Sciatic nerve (tissue), 2 donors: ENCODE measurements at places on chromosomes 2 and 18. TPM values are rescaled to one million over a fixed set of nuclear protein-coding genes. Genes with fewer than 3 reads are reported as not detected.

The IKZF2 gene
- 22.1 TPM for total RNA-seq

The FOXI3 gene
- not detected for total RNA-seq

The SAP130 gene
- total RNA-seq = 25.9 TPM

The REG3G gene
- not detected for total RNA-seq

DNA sequence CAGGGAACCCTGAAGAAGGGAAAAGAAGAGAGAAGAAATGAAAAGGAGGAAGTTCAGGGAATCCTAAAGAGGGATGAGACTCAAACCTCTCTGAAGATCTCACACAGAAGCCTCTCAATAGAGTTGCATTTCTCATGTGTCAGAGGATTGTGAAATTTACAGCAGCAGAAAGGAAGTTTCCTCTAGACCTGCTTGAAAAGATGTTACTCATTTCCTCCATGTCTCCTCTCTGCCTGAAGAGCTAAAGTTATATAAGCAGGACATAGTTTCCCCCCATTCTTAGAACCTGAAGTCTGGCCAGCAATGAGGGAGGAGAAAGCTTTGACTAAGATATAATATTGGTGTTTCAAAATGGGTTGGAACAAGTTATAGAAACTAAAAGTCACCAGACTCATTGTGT, 1155.6 kb downstream of the LRP1B start:
- no peak for DNase-seq

DNA sequence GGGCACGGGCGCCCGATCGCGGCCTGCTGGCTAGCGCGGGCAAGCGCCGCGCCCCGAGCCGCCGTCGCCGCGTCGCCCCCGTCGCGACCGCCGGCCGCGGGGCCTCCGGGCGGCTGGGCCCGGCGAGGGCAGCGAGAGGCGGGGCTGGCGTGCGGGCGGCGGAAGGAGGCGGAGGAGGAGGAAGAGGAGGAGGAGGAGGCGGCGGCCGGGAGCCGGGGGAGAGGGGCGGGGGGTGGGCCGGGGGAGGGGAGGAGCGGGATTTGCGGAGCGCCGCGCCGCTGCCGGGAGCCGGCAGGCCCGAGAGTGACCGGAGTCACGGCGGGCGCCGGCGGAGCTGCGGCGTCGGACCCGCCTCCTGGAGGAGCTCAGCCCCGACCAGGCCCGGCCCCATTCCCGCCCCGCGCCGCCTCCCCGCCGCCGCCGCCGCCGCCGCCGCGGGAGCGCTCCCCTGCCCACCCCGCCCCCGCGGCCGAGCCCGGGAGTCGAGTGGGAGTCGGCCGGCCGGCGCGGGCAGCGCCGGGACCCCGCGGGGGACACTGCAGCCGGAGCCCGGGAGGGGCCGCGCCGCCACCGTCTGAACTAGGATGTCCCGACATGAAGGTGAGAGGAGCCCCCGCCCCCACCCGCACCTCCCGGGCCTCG, at the start of gene KCMF1:
TSS of gene KCMF1 (plus strand) at position 294 of the 642 bp plus-strand sequence. CDS start at position 585, 291 bp downstream.
- peak; percentile 88 for DNase-seq

DNA sequence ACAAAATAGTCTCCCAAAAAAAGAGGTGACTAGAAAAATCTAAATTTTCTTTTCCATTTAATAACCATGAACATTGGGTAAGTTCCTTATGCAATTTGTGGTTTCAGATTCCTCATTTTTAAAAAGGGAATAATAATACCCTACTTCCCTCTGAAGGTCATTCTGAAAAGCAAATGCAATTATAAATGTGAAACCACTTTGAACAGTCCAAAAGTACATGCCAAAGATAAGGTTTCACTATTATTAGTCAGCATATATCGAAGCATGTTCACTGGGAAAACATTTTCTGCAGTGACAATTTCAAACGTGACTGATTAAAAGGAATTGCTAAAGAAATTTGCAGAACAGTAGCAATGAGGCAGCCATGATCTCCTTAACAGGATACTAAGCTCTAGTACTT, 100.1 kb upstream of the RNF152 start:
- DNase-seq = no peak

- no peak for DNase-seq
Observed at GRCh38 chr2:144126302-144126701, 393.6 kb downstream of the ZEB2 start.

GRCh38 chr2:126846241-126846640, 52.4 kb upstream of the TEX51 start:
- DNase-seq = no peak

DNA sequence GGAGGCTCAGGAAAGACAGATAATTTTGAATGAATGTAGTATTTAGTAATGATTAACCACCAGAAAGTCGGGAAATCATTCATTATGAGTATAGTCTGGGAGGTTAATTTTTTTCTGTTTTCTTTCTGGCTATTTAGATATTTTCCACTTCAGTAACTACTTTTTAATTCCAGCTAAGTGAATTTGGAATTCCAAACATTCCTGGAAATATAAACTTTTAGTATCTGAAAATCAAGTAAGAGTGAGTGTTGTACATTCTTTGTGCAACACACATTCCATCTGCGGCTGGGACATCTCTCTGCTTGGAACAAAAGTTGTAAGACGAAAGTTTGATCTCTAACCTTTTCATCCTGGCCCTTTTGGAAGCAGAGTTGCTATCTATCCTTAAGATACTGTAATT, 275.7 kb upstream of the SPRED2 start:
- no peak for DNase-seq

DNA sequence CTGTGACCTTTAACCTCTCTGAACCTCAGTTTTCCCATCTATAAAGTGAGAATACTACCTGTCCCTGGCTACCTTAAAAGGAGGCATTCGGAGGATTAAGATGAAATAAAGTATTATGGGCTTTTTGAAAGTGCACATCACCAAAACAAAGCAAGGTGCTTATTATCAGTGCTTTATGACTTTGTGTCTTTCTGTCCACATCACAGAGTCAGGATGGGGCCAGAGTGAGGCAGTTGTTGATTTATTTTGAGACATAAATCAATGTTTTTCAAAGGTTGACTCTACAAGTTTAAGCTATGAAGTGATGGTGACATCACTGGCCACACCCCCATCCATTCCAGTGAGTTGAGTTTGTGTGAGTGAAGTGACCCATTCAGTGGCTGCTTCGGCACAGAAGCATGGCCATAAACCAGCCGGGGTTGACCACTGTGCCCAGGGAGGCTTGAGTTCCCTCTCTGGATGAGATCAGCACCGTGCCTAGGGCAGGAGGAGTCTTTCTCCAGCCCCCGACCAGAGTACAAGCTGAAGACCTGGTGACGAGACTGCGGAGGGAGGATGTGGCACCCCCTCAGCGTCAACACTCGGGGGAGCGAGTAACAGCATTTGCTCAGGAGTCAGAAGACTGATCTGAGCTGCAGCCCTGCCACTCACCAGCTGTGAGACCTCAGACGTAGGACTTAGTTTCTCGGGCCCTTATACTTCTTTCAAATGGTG, 89.0 kb upstream of the PPP1CB start:
- DNase-seq = no peak

- no peak for DNase-seq
Observed at GRCh38 chr2:28063492-28063962, 173.0 kb downstream of the BABAM2 start.

DNA sequence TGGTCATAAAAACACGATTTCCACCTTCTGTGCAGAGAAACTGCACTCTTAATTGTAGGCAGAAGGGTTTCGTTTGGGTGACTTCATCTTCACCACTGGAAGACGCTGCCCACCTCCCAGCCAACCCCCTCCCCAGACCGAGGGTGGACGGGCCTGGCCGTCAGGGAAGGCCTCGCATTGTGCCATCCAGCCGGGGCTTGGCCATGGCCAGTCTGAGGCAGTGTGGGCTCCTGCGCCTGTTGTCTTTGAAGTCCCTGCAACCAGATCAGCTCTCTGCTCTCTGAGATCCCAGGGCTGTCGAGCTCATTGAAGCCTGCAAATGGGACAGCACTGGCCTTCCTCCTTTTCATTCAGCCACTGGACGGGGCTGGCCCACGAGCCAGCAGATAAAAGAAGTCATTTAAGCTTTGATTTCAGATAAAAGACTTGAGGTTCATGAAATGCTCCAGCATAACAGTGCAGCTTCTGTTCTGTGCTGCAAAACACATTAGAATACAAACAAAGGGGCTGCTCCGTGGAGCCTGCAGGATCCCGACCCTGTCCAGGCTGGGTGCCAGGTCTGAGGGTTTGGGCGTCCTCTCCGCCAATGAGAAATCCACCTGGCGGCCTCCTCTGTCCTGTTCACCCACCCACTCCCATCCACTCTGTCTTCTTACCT, 253.5 kb downstream of the LDLRAD4 start:
- DNase-seq = peak; percentile 56

DNA sequence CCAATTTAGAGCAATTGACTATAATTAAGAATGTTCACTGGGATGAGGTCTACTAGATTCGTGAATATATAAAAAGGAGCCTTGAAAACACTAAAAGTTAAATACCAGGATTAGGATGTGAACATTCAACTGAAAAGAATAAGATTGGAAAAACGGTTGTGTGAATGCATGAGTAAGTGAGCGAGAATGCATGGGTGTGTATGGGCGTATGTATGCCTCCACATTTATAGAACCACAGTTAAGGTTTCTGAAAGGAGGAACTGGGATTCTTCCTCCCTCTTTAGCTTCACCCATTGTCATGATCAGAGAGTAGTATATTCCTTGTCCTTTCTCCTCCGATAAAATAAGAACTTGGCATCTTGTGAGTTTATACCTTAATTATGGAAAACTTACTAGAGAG, 151.1 kb upstream of the UBE2E3 start:
- no peak for DNase-seq

DNA sequence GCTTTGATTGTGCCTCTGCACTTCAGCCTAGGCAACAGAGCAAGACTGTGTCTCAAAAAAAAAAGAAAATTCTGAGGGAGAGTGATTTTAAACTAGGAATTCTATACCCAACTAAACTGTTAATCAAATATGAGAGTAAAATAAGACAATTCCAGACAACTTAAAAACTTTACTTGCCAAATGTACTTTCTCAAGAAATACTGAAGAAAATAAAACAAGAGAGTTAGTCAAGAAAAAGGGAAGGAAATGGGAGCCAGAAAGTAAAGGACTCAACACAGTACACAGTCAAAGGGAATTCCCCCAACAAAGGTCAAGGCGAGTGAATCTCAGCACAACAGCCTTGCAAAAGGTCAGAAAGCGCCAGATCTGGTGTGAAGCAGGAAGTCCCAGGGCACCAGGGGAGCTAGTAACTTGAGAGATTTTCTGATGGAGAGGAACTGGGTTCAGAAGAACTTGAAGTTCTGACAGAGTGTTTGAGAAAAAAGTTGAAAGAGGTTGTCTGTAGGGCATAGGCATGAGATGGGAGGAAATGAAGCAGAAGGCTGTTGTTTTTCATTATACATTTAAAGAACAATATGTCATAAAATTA, 22.6 kb upstream of the TBC1D8 start:
- no peak for DNase-seq

DNA sequence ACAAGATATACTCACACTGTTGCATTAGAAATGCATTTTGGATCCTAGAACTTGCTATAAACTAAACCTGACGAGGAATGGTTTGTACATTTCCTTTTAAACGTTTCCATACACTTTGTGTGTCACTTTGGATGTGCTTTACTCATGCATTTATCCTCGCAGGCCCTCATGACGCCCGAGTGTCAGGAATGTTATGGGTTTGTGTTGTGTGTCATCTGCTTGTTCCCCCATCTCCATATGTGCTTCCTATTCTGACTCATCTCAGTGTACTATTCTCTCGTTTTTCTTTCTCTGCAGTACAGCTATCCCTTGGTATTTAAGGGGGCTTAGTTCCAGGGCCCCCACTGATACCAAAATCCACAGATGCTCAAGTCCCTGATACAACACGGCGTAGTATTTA, 121.5 kb upstream of the RASGRP3 start:
- DNase-seq = no peak

GRCh38 chr2:144479659-144480058, 40.3 kb downstream of the ZEB2 start:
- DNase-seq = no peak

GRCh38 chr18:58370612-58371011, 258.3 kb downstream of the ALPK2 start:
- no peak for DNase-seq

GRCh38 chr18:6279308-6279707, 135.4 kb downstream of the L3MBTL4 start:
- DNase-seq = no peak

- no peak for DNase-seq
Observed at GRCh38 chr2:212773808-212774339, 235.3 kb upstream of the ERBB4 start.

DNA sequence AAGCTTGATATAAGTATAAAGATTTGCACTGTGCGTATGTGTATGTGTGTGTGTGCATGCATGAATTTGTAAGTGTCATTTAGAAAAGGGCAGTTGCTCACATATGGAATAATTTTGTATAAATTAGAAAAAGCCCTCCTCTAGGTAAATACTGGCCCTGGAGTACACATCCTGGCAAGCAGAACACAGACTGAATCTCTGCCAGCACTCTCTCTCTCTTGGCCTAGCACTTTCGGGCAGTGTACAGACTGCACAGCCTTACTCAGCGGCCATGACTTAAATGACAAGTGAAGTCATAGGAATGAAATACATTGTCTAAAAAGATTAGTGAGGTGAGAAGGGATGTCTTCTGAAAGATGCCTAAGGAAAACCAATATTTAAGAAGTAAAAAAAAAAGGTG, 214.1 kb downstream of the RDH14 start:
- no peak for DNase-seq

GRCh38 chr2:220212296-220213080, 585.1 kb downstream of the SLC4A3 start:
- no peak for DNase-seq

DNA sequence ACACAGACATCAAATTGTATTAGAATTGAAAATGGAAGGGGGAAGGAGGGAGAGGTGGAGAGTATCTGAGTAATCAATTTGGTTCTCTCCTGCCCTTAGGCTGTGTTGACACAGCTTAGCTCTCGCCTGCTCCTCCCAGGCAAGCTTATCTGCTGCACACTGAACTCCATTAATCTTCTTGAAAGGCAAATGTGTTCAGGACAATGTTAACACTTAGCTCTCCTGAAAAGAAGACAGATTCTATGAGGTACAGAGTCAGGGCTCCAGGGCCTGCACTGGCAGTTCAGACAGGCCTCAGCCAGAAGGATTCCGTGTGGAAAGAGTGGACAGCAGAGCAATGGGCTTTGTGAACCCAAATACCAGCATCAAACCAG, 430.0 kb upstream of the TNP1 start:
- no peak for DNase-seq

GRCh38 chr2:157497638-157498314, 53.9 kb upstream of the CYTIP start:
- DNase-seq = no peak

DNA sequence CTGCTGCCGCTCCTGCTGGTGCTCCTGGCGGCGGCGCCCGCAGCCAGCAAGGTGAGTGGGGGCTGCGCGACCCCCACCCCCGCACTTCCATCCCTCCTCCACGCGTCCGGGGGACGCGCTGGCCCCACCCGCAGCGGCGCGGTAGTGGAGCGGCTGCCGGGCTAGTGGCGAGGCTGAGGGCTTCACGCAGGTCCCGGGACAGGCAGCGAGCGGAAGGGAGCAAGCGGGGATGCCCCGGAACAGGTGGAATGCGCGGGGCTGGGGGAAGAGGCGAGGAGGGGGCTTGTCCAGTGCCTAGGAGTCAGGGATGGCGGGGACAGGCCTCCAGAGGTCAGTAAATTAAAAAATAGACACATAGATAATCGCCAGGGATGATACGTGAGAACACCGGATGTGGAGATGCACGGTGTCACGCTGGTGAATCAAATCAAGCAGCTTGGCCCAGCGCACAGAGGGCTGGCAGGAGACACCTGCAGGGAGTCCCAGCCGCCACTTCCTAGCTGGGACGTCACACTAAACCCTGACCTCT, 403 bp downstream of the COL4A3 start:
- DNase-seq = no peak
